CD4-positive, alpha-beta T cell treated with Interleukin-6 at 100 ng/mL for 8 hours (primary cell): ENCODE measurements at places on chromosomes 1 and 21.

- no peak for DNase-seq
Measured at GRCh38 chr1:63877021-63877767, 103.4 kb downstream of the ROR1 start.

GRCh38 chr1:18951818-18952391, 4.6 kb downstream of the IFFO2 start:
- DNase-seq, result peak; percentile 75

DNA sequence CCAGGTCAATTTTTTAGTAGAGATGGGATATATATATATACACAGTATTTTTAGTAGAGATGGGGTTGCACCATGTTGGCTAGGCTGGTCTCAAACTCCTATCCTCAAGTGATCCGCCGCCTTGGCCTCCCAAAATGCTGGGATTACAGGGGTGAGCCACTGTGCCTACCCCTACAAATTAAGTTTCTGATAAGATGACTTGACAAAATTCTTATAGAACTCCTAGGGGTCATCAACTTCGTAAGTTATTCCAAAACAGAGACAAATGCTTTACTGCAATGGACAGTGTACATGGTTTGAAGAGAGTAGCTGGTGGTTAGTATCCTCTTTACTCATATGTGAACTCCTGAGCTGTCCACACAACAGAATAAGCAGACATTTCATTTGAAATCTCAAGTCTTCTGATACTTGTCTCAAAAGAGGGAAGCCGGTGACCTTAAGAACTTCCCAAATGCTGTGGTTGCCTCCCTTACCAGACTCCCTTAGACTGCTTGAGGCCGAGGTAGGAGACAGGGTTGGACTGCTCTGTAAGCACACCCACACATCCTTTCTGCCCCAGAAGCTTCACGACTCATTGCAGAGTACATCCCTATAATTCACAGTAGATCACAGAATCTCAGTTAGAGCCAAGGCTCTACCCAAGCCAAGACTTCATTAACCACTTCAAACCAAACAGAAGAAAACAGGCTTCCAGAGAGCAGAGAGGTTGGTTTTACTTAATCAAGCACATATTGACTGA, 244.1 kb upstream of the IRF2BP2 start:
- DNase-seq, result no peak

- no peak for DNase-seq
Measured at GRCh38 chr1:54335011-54335754, 71.0 kb downstream of the SSBP3 start.

DNA sequence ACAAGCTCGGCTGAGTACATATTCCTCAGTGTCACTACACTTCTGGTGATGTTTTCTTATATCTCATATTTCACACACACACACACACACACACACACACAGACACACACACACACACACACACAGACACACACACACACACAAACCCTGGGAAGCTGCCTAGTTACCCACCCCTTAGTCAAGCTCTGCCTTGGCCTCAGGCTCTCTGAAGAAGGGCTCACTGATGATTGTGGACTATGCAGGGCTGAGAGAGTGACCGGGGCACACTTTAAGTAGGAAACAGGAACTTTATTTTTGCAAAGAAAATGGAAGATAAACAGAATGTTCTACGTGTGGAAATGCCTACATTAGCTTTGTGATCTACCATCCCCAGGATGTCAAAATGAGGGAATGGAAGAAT, 19.2 kb upstream of the LCE2D start:
- no peak for DNase-seq

DNA sequence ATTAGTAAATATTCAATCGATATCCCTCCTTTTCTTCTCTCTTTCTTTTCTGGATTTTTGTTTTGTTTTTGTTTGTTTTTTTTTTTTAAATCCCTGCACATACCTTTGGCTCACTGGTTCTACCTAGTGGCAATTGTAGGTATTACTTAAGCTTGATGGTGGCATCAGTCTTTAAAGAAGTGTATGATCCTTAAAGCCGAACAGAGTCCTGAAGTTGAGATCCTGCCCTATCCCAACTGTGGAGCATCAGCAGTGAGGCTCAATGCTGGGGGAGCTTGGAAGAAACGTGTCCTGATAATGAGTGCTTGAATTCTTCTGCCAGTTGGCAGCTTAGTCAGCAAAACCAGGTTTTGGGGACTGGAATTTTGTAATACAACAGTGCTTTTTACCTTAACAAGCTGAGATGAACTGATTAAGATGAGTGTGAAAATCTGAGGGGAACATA, 60.8 kb downstream of the FASLG start:
- peak; percentile 46 for DNase-seq

DNA sequence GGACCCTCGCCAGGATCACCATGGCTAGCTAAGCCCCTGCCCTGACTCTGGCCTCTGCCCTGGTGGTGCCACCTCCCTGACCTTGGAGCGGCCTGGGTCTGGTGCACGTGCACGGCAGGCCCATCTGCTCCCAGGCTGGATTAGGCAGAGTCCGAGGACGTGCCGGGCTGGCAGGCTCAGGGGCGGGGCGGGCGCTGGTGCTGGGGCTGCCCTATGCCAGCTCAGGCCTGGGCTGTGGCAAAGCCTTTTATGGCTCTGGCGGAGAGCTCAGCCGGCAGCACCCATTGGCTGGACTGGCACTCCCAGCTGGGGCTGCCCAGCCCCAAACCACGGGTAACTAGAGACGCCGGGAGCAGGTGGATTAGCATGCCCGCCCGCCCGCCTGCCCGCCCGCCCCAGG, 17.1 kb upstream of the EDN2 start:
- no peak for DNase-seq

GRCh38 chr21:31629972-31630711, 29.4 kb upstream of the SOD1 start:
- DNase-seq, result no peak

- no peak for DNase-seq
Measured at GRCh38 chr1:47635111-47635510, 197.3 kb downstream of the FOXD2 start.

GRCh38 chr1:50447961-50448360, 24.7 kb upstream of the DMRTA2 start:
- no peak for DNase-seq

GRCh38 chr1:172742599-172743500, 83.9 kb downstream of the FASLG start:
- peak; percentile 49 for DNase-seq

GRCh38 chr21:31731056-31731856, 662 bp downstream of the SCAF4 start:
- peak; percentile 26 for DNase-seq

DNA sequence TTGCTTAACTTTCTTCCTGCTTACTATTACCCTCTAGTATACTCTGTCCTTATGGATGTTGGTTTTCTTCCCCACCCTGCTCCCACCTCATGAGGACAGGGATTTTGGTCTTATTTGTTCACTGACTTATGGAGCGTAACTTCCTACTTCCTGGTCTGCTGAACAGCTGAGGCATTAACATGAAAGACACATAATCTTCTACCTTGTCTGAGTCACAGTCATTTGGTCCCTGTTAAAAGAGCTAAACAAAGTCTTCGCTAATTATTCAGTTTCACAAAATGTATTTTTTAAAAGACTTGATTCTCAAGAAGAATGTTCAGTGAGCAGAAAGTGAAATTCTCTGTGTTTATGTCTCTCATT, 18.5 kb downstream of the RNASEL start:
- no peak for DNase-seq

DNA sequence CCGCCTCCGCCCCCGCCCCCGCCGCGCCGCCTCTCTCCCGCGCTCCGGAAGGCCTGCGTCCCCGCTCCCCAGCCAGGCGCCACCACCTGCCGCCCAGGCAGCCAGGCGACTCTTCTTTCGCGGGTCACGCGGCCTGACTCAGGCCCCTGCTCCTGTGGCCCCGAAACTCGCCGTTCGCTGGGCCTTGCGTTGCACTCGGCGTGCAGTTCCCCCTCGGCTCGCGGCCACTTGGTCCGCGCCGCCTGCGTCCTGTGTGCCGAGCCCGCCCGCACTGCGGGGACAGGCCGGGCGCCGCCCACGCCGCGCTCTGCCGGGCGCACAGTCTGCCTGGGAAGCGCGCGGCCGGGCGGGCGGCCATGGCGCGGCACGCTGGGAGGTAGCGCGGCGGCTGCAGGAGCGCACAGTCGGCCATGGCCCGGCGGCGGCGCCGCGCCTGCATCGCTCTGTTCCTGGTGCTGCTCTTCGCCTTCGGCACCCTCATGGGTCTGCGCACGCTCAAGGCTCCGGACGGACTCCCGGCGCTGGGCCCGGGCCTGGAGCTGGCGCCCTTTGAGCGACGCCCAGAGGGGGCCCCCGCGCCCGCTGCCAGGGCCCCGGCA, at the start of gene MANEAL:
Gene MANEAL, plus strand, starts transcription at position 75 of the 599 bp plus-strand sequence. Its CDS starts 336 bp downstream, at position 411.
- DNase-seq, result no peak

DNA sequence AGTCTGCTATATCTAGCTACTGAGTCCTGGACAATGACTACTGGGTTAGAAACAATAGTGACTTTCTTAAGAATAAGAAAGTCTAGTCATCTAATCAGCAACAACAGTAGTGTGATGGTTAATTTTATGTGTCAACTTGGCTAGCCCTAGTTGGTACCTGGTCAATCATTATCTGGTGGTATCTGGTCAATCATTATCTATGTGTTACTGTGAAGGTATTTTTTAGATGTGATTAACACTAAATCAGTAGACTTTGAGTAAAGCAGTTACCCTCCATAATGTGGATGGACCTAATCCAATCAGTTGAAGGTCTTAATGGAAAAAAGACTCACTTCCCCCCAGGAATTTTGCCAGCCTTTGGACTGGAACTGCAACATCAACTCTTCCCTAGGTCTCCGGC, 312.6 kb downstream of the SIPA1L2 start:
- DNase-seq, result no peak

GRCh38 chr1:29164588-29164987, 17.1 kb downstream of the SRSF4 start:
- no peak for DNase-seq

- DNase-seq, result no peak
Measured at GRCh38 chr1:223199094-223199647, 56.1 kb upstream of the TLR5 start.

DNA sequence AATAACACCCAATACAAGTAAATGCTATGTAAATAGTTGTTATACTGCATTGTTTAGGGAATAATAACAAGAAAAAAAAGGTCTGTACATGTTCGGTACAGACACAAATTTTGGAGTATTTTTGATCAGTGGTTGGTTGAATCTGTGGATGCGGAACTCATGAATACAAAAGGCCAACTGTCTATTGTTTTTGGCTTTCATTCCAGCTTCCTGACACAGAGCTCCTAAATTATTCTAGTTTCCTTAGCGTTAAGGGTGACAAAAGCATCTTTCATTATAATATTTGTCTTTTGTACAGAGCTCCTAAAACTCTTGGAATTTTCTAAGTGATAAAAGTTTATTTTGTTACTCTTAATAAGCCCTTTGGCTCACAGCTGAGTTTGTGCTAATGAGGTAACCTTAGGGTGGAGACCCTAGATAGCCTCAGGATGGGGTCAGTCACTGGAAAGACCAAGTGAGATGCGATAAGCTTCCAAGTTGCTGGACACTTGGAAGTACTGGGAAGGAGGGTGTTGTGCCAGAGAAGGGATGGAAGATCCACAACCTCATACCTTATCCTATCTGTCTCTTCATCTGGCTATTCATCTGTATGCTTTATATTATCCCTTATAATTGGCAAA, 57.4 kb upstream of the PRRC2C start:
- no peak for DNase-seq

GRCh38 chr1:228062812-228063211, 19.7 kb upstream of the ARF1 start:
- no peak for DNase-seq
